ENCODE measurements at places on chromosomes 6 and 20.

GRCh38 chr6:23633996-23634395 is 492.0 kb upstream of the NRSN1 start:
- peak; percentile 65 for DNase-seq

DNA sequence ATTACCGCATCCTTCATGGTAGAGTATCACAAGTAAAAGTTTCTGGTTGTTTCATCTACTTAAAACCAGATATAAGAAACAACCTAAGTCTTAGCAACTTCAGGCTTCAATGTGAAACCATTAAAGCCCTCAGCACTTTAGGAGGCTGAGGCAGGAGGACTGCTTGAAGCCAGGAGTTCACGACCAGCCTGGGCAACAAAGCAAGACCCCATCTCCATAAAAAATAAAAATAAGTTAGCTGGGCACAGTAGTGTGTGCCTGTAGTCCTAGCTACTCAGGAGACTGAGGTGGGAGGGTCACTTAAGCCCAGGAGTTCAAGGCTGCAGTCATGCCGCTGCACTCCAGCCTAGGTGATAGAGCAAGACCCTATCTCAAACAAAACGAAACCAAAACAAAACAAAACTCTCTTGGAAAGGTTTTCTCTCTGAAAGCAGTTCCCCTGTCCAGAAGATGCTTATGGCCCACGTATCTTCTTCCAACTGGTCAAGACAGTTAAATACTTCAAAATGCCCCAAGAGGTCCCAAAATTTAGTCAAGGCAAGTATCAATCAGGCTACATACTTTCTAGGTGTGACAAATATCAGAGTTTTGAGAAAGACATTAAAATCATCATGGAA is 9.9 kb downstream of the TAF11 start:
- no peak for DNase-seq

GRCh38 chr20:10134176-10134575 is 84.5 kb upstream of the SNAP25 start:
- no peak for DNase-seq

- no peak for DNase-seq
Measured at GRCh38 chr6:6793388-6794250, 205.1 kb downstream of the LY86 start.

- no peak for DNase-seq
Measured at GRCh38 chr20:44422083-44422482, 53.6 kb upstream of the TTPAL start.

DNA sequence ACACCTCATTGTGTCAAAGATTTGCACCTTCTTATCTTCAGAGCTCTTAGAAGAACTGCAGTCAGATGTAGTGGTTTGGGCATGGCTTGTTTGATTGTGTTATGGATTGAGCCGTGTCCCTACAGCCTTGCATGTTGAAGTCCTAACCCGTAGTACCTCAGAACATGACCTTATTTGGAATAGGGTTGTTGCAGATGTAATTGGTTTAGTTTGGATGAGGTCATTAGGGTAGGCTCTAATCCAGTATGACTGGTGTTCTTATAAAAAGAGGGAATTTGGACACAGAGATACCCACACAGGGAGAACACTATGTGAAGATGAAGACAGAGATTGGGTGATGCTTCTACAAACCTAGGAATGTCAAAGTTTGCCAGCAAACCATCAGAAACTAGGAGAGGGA is 35.4 kb upstream of the PHACTR2 start:
- DNase-seq, result no peak

DNA sequence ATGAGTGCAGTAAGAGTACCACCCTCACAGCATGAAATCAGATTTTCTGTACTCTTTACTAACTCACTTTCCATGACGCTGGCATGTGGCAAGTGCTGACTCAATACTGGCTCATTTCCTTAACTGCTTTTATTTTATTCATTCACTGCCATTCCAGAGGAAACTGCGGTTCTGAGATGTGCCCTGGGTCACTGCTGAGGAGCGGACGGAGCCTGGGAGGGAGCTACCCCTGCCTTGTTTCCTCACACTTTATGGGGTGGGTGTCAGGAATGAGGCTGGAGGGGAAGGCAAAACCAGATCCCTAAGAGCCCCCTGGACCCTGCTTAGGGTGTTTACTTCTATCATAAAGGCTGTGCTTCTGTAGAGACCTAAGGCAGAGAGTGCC is 14.4 kb downstream of the NT5E start:
- no peak for DNase-seq

DNA sequence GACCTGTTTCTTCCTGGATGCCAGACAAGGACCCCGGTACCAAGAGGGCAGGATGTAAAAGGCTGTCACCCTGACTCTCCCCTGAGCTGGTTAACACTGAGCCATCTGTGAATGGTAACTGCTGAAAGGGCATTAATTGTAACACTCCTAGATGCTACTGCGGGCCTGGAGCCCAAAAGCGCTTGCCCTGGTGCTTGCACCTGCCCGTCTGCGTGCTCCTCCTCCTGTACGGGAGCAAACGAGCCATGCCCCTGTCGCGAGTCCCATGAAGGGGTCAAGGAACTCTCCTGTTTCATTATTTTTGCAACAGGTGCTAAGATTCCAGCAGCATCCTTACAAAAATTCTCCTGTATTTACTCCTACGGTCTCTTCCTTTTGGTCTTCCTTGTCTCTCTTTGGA is 140.0 kb upstream of the LAMA2 start:
- no peak for DNase-seq

DNA sequence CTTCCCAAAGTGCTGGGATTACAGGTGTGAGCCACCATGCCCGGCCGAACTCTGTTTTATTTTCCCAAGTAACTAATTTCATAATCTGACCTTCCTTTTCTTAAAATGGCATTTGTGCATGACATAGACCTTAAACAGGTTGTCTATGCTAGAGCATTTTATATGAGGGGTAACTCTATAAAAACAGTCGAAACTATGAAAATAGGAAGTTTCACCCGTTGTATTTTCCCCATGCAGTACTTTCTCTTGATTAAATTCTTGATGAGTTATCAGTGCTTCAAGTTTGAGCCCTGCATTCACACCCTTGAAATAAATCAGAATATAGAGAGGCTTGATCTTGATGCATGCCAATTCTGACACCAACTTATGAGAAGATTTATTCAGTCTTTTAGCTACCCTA is 11.7 kb downstream of the TBPL1 start:
- DNase-seq, result no peak

DNA sequence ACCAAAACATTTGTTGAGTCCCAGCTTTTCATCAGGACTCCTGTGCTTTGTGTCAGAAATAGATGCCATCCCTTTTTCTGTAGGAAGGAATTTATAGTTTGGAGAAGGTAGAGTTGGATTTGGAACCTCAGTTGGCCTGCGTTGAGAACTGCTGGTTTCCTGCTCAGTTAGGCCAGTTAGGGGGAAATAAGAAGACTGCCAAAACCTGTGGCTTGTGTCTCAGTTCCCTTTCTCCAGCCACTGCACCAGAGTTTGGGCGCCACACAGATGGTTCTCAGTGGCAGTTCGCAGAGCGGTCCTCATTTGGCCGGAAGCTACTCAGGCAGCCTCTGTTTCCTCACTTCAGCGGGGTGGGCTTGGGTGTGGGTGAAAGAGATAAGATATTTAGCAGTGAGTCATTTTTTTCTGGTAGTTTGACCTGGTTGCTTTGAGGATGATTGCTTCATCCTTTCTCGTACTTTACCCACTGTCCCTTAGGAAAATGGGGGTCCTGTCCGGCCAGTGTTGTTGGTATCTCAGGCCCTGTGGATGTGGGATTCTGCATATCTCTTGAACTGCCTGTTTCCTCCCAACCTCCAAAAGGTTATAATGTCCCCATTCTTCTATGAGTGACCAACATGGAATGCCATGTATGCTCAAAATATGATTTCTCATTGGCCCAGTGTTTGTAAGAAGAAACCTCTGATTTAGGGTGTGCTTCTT is 53.7 kb downstream of the JARID2 start:
- DNase-seq, result no peak

DNA sequence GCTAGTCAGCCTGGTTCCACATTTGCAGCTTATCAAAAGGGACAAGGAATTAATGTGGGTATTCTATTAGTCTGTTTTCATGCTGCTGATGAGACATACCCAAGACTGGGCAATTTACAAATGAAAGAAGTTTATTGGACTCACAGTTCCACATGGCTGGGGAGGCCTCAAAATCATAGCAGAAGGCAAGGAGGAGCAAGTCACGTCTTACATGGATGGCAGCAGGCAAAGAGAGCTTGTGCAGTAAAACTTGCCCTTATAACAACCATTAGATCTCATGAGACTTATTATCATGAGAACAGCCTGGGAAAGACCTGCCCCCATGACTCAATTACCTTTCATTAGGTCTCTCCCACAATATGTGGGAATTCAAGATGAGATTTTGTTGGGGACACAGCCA is 689.1 kb upstream of the MARCKS start:
- no peak for DNase-seq

GRCh38 chr6:131862476-131862875 is 54.7 kb downstream of the ENPP1 start:
- no peak for DNase-seq

GRCh38 chr6:156280065-156280464 is 497.1 kb upstream of the ARID1B start:
- DNase-seq, result no peak

- DNase-seq, result no peak
Measured at GRCh38 chr6:105593805-105594671, 191.2 kb upstream of the PREP start.

DNA sequence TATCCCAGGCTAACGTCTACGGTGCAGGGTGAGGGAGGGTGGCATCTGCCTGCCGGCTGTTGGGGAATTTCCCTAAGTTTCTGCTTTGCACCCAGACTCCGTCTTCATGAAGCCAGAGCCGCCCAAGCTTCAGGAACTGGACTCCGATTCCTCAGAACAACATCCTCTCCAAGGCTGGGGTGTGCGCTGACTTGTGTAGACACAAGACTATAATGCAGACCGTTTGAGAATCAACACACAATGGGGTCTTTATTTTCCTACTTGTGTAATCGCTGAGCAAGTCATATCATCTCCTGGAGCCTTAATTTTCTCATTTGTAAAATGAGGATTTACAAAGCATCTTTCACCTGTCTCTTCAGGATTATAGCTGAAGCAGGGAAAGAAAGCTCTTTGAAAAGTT is 160.5 kb upstream of the AGPAT4 start:
- peak; percentile 20 for DNase-seq

- no peak for DNase-seq
Measured at GRCh38 chr6:52610745-52611355, 34.0 kb upstream of the TRAM2 start.

DNA sequence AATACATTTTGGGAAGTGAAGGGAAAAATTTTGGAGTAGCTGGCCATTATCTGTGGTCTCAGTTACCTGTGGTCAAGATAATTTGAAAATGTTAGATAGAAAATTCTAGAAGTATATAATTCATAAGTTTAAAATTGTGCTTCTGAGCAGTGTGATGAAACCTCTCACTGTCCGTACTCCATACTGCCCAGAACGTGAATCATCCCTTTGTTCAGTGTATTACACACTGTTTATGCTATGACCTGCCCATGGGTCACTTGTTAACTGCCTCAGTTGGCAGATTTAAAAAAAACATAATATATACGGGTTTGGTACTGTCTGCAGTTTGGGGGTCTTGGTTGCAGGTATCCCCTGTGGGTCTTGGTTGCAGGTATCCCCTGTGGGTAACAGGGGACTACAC is 4.1 kb upstream of the CALHM5 start:
- no peak for DNase-seq

Data from nucleus accumbens (tissue), 56 donors.